ENCODE measurements at places on chromosomes 11 and 22.

DNA sequence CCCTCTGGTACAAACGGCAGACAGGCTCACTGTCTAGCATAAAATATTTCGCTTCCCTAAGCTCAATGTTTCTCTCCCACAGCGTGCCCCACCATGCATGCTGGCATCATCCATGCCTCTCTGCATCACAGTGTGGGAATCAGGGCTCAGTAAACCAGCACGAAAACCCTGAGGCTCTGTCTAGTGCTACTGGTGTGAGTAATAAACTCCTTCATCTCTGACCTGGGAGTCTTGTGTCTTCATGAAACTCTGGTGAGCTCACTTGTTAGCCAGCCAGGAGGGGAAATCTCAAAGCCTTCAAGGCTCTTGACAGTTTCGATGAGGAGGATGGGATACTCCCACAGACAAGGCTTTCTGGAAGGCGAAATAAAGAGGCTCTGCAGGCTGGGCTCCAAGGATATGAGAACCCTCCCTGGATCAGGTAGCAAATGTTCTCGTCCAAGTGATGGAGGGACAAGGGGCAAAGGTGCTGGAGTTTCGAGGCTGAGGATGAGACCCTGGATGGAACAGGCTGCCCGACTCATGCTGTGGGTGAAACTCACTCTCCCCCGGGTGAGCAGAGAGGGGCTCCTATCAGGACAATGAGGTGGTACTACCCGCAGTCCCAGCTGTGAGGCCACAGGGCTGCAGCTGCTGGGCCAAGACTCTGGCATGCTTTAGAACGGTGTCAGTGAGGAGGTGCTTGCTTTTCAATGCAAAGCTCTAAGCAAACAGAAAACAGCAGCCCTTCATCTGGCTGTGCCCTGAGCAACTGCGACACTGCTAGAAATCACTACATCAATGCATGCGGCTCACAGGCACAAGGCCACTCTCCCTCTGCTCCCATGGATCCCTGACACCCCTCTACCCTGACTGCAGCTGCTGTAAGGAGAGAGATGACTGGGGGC, 69.3 kb downstream of the SHANK2 start:
- no peak for DNase-seq

- DNase-seq, result no peak
Measured at GRCh38 chr11:62985041-62985750, 429 bp upstream of the SLC22A6 start.

DNA sequence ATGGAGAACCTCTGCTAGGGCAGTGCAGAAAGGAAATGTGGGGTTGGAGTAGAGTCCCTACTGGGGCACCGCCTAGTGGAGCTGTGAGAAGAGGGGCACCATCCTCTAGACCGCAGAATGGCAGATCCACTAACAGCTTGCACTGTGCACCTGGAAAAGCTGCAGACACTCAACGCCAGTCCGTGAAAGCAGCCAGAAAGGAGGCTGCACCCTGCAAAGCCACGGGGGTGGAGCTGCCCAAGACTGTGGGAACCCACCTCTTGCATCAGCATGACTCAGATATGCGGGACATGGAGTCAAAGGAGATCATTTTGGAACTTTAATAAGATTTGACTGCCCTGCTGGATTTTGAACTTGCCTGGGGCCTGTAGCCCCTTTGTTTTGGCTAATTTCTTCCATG, 8.7 kb downstream of the TSKU start:
- DNase-seq, result peak; percentile 43

DNA sequence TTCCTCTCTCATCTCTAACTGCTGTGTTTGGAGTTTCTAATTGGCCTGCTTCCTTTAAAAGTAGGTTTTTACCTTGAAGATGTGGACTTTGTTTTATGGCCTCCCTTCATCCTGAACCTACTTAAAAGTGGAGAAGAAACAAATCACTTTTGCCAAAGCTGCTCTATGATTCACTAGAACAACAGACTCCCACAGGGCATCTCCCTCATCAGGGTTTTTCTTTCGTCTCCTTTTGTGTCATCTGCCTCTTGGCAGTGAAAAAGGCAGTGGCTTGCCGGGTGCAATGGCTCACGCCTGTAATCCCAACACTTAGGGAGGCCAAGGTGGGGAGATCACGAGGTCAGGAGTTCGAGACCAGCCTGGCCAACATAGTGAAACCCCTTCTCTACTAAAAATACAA, 186.6 kb upstream of the MTNR1B start:
- DNase-seq, result no peak

- DNase-seq, result peak; percentile 86
Measured at GRCh38 chr11:34468209-34468841, 29.6 kb downstream of the CAT start.

- DNase-seq, result no peak
Measured at GRCh38 chr11:70205049-70205725, 2.1 kb downstream of the FADD start.

DNA sequence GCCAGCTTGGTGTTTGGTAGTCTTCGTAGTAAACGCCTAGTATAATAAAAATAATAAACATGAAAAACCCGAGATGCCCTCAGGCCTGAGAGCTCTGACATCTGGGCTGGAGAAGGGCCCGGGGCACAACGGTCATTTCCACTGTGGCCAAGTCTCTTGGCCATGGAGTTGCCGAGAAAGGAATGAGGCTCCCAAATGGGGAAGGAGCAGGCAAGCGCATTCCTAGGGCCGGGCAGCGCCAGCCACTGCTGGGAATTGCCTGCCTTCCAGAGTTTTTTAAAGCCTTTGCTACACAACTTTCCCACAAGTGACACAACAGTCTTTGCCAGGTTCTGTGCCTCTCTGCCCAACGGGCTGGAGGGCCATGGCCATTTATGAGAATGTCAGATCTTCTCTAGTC, 103.4 kb downstream of the NAV2 start:
- DNase-seq, result no peak

- no peak for DNase-seq
Measured at GRCh38 chr11:62708392-62708791, 916 bp downstream of the GNG3 start.

DNA sequence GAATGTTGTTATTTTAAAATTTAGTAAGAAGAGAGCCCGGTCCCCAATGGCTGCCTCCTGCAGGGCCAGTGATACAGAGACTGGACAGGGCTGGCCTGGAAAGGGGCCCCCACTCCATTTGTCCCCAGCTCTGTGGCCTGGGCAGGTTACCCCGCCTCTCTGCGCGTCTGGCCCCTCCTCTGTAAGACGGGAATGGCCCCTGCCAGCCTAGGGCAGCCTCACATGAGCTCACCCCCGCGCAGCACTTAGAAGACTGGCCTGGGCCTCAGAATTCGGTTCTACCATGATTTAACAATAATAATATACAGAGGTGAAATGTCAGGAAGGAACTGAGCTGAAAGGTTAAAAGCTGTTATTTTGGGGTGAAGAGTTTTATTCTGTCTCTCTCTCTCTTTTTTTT, 1.3 kb downstream of the APOBEC3G start:
- no peak for DNase-seq

- DNase-seq, result peak; percentile 48
Measured at GRCh38 chr22:22687638-22688500, 43.5 kb downstream of the GGTLC2 start.

DNA sequence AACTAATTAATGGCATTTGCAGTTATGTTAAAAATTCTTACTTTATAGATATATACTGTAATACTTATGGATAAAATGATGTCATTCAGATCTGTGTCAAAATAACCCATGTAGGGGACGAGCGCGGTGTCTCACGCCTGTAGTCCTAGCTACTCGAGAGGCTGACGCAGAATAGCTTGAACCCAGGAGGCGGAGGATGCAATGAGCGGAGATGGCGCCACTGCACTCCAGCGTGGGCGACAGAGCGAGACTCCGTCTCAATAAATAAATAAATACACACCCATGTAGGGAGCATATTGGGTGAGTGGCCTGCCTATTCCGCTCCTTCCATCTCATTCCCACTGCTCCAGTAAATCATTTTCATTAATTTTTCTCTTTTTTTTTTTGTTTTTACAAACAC, 7.1 kb downstream of the SNU13 start:
- no peak for DNase-seq
